Stimulated activated CD4-positive, alpha-beta T cell treated with anti-CD3 and anti-CD28 coated beads, Interleukin-12 subunit alpha, Interleukin-12 subunit beta, amount 100 ng/mL, for 24 hours (primary cell): ENCODE measurements at places on chromosomes 16 and 17.

DNA sequence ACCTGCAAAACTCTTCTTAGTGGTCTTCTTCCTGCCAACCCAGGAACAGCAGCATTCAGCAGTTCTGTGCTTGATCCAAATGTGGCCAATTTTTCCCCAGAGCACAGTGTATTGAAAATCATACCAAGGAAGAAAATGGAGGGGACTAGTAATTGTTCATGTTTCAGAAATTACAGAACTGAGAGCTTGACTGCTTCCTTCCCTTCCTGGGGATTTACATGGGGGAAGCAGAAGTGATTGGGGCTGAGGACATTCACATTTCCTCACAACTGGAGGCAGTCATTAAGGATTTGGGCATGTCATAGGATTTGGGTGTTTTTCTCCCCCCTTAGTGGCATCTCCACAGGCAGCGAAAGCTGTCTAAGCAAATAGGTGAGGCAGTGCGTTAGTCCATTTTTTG lies 19.7 kb downstream of the CIITA start:
- DNase-seq = no peak

- DNase-seq = no peak
Measured at GRCh38 chr17:59899099-59899498, 6.2 kb downstream of the RPS6KB1 start.

- DNase-seq = no peak
Measured at GRCh38 chr16:69371564-69371963, 14.2 kb downstream of the TERF2 start.

DNA sequence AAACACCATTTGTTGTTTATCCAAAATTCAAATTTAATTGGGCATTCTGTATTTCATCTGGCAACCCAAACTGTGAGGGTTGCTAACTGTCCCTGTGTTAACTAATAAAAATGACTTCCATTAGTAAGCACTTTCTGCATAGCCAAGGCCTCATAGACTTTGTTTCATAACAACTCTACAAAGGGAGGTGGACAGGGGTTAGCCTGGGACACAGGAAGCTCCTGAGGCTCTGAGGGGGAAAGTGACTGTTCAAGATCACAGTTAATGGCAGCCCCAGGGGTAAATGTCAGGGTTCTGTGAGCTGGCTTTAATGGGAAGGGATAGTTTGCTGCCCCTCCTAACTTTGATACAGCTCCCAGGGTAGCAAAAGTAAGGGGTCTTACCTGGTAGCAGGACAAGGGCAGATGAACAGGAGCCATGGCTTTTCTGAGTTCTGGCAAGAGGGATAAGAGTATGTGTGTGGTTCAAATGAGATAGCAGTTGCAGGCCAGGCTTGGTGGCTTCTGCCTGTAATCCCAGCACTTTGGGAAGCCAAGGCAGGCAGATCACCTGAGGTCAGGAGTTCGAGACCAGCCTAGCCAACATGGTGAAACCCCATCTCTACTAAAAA lies 2.2 kb downstream of the HEATR9 start:
- no peak for DNase-seq

- DNase-seq = no peak
Measured at GRCh38 chr16:10675216-10675615, 19.5 kb downstream of the TEKT5 start.

DNA sequence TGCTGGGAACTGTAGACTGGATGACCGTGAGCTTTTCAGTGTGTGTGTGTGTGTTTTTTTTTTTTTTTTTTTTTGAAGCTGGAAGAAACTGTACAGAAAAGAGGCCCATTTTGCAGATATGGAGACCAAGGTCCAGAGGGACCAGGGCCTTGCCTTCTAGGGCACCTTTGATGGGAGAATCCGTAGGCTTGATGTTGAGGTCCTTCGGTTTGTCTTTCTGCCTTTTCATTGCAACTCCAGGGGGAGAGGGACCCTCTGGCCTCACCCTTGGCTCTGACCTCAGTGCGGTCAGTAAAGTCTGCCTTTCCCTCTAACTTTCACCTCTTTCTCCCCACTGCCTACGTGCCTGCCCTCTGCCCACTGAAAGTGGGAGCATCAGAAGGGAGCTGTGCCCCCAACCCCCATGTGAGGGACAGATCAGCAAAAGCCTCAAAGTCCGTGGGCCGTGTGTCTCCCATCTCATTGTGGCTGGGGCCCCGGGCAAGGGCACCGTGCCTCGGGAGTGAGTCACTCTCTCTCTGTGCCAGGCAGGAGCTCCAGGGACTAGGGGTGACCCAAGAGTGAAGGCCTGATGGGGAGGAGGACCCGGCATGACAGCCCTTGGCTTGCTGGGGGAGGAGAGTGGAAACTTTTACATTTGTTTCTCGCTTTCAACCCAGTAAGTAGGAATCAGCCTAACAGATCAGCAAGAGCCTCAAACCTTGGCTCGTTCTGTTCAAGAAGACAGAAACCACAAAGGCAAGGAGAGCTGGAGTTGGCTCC lies 123.6 kb downstream of the CMIP start:
- DNase-seq = peak; percentile 19

- DNase-seq = no peak
Measured at GRCh38 chr16:84947022-84947421, 64.3 kb downstream of the ZDHHC7 start.

- DNase-seq = no peak
Measured at GRCh38 chr17:56773124-56773523, 60.6 kb downstream of the C17orf67 start.

DNA sequence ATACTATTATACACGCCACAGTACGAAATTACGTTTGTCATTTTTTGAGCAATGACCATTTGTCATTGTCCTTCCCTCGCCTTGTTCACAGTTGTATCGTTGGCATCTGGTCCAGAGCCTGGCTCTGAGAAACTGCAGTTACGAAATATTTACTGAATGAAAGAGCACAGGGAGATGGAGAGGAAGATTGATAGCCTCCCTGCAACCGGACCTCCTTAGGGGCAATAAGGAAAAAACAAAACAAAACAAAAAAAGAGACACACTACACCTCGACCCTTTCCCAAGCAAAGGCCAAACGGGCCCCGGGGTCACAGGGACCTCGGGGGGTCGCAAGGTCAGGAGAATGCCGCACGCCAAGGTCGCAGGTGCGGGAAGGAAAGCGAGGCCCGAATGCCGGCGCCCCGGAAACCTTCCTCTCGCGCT lies 857 bp downstream of the GOT2 start:
- DNase-seq = no peak

GRCh38 chr17:28726226-28726626 lies at the start of gene TLCD1:
TLCD1 (minus strand) TSS chr17:28726233; CDS start chr17:28726097, 136 bp downstream.
- peak; percentile 76 for DNase-seq

DNA sequence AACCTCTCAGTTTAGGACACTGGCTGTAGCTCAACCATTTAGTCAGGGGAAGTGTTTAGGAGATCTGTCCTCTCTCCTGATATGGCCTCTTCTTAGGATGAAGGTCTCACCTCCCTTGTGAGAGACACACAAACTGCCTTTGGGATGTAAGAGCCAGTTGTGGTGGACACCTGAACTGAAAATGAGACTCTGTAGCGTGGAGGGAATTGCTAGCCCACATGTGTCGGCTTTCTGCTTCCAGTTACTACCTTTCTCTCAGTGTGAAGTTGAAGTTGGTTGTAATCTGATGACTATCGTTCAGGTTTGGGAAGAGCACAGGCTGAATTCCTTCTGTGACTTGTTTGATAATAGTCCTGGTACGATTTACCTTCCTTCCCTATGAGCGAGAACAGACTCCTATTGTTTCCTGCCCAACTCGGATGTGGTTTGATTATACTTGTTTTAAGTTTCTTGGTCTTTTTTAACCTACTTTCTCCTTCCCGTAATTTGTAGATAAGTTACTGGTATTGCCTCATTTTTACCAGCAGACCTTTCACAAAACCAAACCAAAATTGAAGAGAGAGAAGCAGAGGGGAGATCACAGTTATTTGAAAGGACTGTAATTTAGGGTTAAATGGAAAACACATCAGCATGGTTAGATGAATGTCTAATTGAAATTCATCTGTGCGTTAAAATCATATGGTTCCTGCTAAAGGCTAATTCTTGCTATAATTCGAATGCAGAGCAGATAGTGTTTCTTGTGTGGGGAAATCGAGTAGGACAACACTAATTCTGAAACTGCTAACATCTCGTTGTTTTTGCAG lies 43.2 kb downstream of the CLEC16A start:
- DNase-seq = no peak

- no peak for DNase-seq
Measured at GRCh38 chr16:49347476-49347875, 26.1 kb upstream of the C16orf78 start.

GRCh38 chr16:82389956-82390650 lies 220.1 kb upstream of the MPHOSPH6 start:
- no peak for DNase-seq

GRCh38 chr16:56417138-56417537 lies 8.2 kb downstream of the AMFR start:
- DNase-seq = no peak

- DNase-seq = peak; percentile 3
Measured at GRCh38 chr17:6948562-6948961, 47.3 kb upstream of the ALOX12 start.

- DNase-seq = no peak
Measured at GRCh38 chr16:65895906-65896305, 470.6 kb upstream of the CDH5 start.

- DNase-seq = no peak
Measured at GRCh38 chr17:64498308-64499203, 1.7 kb upstream of the POLG2 start.

DNA sequence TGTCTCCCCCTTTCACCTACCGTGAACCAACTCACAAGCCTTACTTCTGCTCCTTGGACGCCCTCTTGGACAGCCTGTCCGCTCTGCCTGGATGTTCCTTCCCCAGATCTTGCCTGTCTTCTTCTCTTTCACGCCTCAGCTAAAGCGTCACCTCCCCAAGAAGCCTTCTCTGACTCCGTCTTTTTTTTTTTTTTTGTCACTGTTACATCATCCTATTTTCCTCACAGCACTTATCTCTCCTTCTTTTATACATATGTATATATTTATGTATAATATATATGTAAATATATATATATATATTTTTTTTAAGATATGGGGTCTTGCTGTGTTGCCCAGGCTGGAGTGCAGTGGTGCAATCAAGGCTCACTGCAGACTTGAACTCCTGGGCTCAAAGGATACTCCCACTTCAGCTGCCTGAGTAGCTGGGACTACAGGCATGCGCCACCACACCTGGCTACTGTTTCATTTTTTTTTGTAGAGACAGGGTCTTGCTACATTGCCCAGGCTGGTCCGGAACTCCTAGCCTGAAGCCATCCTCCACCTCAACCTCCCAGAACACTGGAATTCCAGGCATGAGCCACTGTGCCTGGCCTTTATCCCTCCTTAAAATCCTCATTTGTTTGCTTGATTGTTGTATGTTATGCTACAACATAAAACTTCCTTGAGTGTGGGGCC lies 16.5 kb upstream of the AKTIP start:
- no peak for DNase-seq

- DNase-seq = no peak
Measured at GRCh38 chr17:80588702-80589383, 44.2 kb downstream of the RPTOR start.

DNA sequence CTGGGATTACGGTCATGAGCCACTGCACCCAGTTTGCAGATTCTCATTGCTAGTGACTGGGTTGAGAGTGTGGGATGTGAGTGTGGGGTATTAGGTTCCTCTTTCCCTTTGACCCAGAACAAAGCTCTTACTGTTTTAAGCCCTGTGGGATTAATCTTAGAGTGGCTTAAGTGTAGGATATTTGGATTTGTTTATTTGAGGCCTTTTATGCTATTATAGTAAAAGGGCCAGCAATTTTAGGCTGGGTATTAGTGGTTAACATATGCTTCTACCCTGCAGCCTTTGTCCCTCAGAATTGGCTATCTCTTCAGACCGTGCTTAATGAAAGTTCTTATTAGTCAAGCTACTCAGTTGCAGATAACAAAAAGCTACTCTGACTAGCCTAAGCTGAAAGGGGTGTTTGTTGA lies 3.2 kb downstream of the SGF29 start:
- no peak for DNase-seq

GRCh38 chr16:68779891-68780290 lies 42.8 kb downstream of the CDH1 start:
- DNase-seq = no peak

DNA sequence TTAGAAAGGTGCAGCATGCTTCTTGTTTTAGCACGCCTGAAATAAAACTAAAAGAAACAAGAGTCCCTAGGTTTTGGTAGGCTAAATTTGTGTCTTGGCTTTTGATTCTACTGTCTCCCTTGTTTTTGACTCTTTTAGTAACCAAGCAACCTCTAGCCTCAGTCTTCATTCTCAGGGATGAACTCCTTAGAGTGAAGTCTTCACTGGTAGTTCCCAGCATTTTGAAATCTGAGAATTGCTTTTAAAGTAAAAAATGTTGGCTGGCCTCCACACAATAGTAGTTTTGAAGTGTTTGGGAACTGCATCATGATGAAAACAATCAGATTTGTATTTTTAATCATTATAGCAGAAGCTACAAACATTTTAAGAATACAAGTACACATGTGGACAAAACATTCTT lies 6.1 kb upstream of the CDR2 start:
- DNase-seq = no peak

DNA sequence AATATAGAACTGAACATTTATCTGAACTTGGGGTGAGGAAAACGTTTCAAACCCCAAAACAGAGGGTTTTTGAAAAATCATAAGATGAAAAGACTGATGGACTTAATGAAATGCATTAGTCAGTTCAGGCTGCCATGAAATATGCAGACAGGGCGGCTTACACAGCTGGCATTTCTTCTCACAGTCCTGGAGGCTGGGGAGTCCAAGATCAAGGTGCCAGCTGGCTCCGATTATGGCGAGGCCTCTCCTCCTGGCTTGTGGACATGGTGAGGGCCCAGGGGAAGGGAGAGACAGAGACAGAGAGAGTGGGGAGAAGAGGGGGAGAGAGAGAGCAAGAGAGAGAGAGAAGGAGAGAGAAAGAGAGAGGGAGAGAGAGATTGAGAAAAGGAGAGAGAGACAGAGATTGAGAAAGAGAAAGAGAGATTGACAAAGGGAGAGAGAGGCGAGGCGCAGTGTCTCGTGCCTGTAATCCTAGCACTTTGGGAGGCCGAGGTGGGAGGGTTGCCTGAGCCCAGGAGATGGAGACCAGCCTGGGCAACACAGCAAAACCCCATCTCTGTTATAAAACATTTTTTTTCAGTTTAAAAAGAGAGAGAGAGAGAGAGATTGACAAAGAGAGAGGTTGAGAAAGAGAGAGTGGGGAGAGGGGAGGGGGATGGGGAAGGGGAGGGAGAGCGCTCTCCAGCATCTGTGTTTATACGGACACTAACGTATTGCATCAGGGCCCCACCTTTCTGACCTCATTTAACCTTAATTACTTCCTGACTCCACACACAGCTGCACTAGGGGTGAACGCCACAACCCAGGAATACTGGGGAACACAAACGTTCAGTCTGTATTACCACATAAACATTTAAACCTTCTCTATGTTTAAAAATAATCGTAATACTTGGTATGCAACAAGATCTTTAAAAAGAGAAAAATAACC lies 24.6 kb upstream of the RPH3AL start:
- DNase-seq = no peak

GRCh38 chr16:56774016-56774680 lies 44.2 kb downstream of the NUP93 start:
- DNase-seq = no peak

- no peak for DNase-seq
Measured at GRCh38 chr17:70795620-70796019, 626.3 kb downstream of the KCNJ2 start.

GRCh38 chr17:36008998-36009665 lies 7.8 kb upstream of the CCL15 start:
- no peak for DNase-seq
